ENCODE measurements at places on chromosomes 2 and 18. TPM values are rescaled to one million over a fixed set of nuclear protein-coding genes. Genes with fewer than 3 reads are reported as not detected.

SLC23A3 gene
- 2.4 TPM for polyA plus RNA-seq

SLC16A14 gene
- 0.67 TPM for polyA plus RNA-seq

SERPINB11 gene
- not detected for polyA plus RNA-seq

SS18 gene
- polyA plus RNA-seq = 134 TPM

WNT10A gene
- polyA plus RNA-seq = 6.6 TPM

REEP1 gene
- 0.72 TPM for polyA plus RNA-seq

SERPINB13 gene
- polyA plus RNA-seq = 15.5 TPM

DNA sequence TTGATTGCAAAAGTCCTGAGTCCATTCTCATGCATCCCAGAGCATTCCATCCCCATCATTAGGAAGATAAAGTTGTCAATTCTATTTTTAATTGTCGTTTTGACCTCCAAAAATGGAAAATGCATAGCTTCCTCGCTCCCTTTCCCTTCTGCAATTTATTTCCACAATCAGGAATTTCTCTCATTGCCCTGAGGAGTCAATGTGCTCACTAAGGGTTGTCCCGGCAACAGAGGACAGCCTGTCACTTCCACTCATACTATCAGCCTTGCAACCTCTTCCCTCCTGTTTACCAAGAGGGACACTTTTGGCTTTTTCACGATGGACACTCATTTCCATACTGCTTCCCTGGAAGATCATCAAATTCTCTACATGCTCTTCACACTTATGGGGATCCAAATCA lies 164.8 kb downstream of the MYO5B start:
- no peak for DNase-seq

- no peak for DNase-seq
These were observed 26.2 kb downstream of the HPCAL1 start for GRCh38 chr2:10328670-10329579.

DNA sequence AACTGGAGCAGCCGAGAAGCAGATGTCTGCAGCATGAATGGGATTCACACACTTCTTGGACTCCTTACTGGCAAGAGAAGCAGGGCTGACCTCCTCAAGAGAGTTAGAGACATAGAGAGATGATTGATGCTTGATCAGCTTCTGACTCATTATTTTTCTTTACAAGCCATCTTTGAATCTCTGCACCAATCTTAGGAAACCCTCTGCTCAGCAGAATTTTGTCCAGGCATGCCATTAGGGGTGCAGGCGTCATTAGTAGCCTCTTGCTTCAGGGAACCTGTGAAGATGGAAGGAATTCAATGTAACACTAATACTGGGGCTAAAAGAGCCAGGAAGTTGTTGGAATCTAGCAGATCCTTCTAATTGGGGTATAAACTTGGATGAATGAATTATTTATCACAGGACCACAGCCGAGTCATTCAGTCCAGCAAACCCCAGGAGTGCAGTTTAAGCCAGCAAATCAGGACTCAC lies 151.8 kb downstream of the MGAT5 start:
- peak; percentile 71 for DNase-seq

DNA sequence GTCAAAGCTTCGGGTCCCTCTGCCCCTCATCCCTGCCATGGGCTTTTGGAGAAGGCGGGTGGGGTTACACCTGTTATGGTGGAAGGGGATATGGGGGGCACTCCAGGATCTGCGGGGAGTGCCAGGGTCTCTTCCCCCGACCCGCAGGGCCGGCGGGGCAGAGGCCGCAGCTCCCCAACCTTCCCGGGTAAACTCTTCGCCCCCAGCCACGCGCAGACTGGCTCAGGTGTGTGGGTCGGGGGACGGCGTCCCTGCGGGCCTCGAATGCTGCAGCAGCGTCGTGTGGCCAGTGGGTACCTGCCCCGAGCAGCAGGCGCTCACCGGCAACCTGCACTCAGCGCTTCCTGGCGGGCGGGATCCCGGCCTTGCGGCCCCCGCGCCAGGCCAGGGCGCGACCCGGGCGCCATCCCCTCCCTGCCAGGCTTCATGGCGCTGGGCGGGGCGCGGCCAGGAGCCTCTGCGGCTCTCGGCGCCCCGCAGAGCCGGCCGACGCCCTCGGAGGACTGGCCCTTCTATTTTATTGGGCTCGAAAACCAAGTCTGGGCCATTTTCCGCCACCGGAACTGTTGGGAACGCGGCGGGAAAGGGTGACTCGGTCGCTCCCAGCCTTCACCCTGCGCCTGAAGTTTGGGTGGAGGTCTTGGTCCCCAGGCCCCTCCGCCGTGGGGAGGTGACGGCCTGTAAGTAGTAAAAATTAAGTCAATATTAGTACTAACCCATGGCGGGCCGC lies 4.5 kb downstream of the GBX2 start:
- DNase-seq = no peak

DNA sequence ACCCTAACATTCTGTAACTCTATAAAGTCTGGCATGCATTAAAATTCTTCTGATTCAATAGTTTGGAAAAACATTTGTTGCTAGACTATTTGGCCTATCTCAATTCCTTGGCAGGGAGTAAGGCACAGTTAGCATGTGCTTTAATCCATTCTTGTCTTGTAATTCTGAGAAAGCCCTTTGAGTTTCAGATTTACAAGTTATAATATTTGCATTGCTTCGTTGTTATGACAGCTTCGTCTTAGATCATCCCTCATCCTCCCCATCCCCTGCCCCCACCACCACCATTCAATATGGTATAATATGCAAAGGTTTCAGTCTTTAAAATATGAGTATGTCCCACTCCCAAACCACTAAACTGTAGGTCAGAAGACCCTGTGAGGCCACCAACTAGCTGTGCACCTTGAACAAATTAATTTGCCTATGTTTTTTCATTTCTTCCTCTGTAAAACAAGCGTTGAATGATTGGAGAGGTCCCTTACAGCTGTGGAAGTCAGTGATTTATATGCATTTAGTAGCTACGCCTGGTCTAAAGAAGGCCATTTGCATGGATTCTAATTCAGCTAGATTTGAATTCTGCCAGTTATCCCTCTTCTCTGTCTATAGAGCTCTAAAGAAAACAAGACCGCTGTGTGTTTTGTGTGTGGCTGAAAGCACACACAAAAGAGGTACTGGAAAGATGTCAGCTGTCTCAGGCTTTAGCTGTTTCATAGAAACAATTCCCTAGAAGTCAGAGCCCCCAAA lies 591 bp downstream of the C2orf80 start:
- DNase-seq = no peak

GRCh38 chr18:35605686-35606417 lies 24.3 kb downstream of the GALNT1 start:
- DNase-seq = no peak

- no peak for DNase-seq
These were observed 14.0 kb upstream of the ITSN2 start for GRCh38 chr2:24374301-24374700.

DNA sequence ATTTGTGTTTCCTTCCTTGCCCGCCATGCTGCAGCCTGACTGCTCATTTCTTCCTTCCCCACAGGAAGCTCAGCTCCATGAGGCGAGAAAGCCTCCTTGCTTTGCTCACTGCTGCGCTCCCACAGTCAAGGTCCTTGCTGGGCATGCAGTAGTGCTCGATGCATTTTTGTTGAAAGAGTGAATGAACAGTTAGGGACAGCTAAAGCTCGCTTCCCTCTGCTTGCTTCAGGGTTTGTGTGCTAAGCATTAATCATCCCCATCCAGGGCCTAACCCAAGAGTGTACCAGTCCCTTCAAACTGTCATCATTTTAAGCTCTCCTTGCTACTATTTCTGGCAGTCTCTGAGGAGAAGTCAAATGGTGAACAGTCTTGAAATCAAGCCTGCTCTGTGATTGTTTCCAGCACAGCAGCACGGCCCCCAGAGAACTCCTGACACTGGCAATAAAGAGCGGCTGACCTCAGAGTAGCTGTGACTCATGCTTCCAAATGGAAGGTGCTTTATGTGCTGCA lies 171.7 kb upstream of the SOX11 start:
- DNase-seq = no peak

Data from keratinocyte (primary cell).